NCI-H1694 (cell line): ENCODE measurements at places on chromosomes 12 and 14.

- DNase-seq, result no peak
Observed at GRCh38 chr12:131128556-131128955, 174.8 kb downstream of the ADGRD1 start.

DNA sequence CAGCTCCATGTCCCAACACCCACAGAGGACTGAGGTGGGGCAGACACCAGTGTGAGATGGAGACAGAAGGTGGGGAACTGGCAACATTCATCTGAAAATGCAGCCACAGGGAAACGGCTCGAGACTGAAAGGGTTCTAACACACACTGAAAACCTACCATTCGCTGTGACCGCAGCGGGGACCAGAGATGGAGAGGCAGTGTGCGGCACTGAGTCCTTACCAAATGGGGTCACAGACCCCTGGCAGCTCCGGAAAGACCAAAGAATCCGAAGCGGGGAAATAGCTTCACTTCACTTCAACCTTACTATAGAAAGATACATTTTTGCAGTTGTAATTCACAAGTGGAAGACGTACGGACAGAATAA, 9.6 kb downstream of the BAG5 start:
- no peak for DNase-seq

DNA sequence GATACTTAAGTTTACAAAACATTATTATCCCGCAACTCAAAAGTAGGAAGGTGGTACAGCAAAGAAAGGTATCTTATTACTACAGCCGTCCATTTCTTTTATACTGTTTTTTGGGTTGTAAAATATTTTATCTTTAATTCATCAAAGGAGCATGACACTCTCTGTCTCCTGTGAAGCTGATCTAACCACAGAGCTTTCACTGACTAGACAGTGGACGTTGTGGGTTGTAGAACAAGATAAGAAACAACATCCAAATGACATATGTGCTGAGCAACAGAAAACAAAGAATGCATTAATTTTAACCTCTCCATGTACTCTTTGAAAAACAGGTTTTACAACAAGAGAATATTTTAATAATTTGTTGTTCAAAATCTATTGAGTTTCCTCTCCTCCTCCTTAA, 195.9 kb upstream of the FBXO33 start:
- DNase-seq, result no peak

DNA sequence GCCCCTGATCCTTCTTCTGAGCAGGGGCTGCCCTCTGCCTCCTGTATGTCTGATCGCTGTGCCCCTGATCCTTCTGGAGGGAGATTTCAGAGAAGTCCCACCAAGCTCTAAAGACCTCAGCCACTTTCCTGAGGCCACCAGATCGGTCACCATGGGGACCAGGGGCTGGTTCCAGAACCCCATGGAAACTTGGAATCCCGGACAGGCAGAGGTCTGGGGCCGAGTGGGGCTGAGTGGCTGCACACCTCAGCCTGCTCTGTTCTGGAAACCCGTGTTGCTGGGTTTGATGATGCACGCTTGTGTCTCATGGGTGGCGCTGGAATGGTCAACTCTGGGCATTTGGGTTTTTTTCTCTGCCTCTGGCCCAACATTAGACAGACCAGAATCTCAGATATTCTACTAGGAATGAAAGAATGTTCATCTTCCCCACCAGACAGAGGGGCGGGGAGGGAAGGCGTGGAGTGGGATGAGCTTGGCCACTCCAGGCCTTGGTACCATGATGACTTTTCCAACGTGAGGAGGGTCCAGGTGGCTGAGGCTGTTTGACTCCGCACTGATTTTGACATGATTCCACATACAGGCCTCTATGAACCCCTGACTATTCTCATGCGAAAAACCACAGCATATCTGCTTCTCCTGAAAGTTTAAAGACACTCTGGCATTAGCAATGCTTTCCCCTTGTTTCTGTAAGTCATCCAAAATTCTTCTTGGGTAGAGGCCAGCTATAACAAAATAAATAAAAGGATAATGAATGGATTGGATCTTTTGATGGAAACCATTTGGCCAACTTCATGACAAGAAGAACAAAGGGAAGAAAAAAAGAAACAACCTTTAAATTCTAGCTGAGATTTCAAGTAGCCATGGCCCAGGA, 114.5 kb downstream of the ADGRD1 start:
- no peak for DNase-seq

GRCh38 chr12:22935090-22935489, 310.1 kb downstream of the ETNK1 start:
- no peak for DNase-seq

DNA sequence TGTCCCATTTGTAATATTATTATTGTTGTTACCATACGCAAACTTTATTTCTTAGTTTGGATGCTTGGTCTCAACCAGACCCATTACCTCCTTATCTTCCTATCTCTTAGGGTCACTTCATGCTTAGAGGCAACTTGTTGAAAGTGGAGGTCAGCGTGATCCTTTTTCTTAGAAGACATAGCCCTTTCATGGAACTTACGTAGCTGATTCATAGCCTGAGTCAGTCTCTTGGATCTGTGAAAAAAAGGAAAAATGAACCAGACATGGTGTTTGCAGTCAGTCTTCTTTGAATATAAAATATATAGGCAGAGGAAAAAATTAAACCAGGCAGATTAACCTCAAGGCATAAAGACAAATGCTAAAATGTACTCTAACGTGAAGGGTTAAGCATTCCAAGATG, 613.7 kb downstream of the DIO2 start:
- DNase-seq, result no peak

GRCh38 chr12:113260127-113260526, 38.9 kb downstream of the TPCN1 start:
- DNase-seq, result no peak

DNA sequence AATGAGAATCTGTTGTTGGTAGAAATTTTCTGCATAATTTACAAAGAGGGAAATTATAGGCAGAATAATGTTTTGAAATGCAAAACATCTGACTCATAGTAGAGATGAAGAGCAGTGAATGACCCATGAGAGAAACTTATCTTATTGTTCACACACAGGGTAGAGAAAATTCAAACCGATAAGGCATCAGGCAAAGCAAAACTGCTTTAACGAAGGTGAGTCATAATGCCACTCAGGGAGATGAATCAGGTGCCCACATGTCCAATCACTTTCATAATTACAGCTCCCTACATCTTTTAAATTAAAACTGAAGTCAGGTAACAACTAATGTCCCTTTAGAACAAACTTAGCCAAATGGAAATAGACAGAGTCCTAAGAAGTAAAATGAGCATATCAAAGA, 265.6 kb upstream of the GARIN6 start:
- no peak for DNase-seq

GRCh38 chr14:93375673-93376156, 28.7 kb downstream of the COX8C start:
- no peak for DNase-seq

DNA sequence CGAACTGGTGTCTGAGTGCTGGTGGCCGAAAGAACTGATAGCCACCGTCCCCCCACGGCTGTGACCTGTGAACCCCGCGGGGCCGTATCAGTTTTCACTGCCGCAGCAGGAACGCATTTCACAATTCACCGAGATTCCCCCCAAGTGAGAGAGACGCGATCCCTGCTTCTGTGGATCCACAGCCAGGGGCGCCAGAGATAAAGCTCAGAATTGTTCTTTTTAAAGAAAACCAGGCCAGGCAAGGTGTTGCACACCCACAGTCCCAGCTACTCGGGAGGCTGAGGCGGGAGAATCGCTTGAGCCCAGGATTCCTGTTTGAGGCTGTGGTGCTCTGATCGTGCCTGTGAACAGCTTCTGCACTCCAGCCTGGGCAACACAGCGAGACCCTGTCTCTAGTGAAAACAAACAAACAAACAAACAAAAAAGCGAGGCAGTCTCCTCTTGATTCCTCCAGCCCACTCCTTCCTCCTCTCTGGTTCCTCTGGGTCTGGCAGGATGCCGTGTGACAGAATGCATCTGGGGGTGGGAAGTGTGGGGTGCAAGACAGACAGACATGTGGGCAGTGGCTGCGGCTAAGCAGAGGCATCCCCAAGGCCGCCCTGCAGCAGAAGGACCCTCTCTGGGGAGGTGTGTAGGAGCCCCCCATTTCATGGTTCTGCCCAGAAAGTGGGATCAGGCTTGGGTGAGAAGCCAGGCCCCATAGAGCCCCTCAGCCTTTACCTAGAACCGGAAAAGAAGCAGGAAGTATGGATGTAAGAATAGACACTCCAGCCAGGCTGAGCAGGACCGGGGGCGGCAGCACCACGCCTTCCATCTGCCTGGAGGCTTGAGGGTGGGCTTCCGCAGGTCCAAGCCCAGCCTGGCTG, 39.2 kb upstream of the PPP1R13B start:
- no peak for DNase-seq

- DNase-seq, result no peak
Observed at GRCh38 chr14:33700052-33700451, 250.8 kb downstream of the EGLN3 start.

- no peak for DNase-seq
Observed at GRCh38 chr14:52856139-52856538, 64.7 kb upstream of the GNPNAT1 start.
